Type B pancreatic cell (in vitro differentiated cells): ENCODE measurements at places on chromosomes 1 and 21.

DNA sequence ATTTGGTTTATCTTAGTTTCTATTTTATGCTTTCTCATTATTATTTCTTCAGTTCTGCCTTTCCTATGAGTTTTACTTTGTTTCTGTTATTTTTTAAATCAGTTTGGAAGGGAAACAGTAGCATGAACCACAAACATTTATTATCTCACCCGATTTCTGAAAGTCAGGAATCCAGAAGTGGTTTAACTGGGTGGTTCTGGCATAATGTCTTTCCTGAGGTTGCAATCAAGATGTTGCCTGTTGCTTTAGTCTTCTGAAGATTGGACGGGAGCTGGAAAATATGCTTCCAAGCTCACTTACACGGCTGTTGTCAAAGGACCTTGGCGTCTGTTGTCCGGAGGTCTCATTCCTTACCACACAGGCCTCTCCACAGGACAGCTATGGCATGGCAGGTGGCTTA is 50.4 kb downstream of the SNRPE start:
- no peaks in the 10 kb centered on the region for H3K4me1 ChIP-seq
- H3K27me3 ChIP-seq, result no peaks in the 10 kb centered on the region
- no peak overlapping the region for H3K27ac ChIP-seq
- H3K36me3 ChIP-seq, result no peaks in the 10 kb centered on the region

- no peaks in the 10 kb centered on the region for H3K36me3 ChIP-seq
- H3K4me1 ChIP-seq, result peaks cover 7% of the 10 kb centered on the region
- H3K27me3 ChIP-seq, result no peaks in the 10 kb centered on the region
- H3K27ac ChIP-seq, result no peak overlapping the region
Measured at GRCh38 chr1:8276173-8276914, 41.6 kb upstream of the SLC45A1 start.

DNA sequence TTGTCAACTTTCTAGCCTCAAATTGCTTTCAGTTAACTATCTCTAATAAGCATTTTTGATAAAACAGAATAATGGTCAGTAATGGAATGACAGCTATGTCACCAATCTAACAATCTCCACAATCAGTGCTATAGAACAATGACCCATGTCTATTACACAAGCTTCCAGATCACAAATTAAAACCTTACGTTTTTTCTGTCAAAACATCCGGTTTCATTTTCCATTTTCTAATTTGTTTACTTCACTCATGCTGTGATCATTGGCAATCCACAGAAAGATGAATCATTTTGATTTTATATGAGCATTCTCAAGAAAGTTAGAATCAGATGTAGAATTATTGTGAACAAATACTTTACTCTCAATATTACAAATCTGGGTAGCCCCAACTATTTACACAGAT is 80.3 kb downstream of the KCNT2 start:
- DNase-seq, result no peak
- H3K4me3 ChIP-seq, result no peak overlapping the region
- H3K4me1 ChIP-seq, result no peaks in the 10 kb centered on the region
- no peaks in the 10 kb centered on the region for H3K27me3 ChIP-seq
- H3K27ac ChIP-seq, result no peak overlapping the region

GRCh38 chr1:55181666-55182065 is 33.5 kb downstream of the USP24 start:
- no peak for DNase-seq
- no peaks in the 10 kb centered on the region for H3K27me3 ChIP-seq
- no peak overlapping the region for H3K4me3 ChIP-seq
- no peaks in the 10 kb centered on the region for H3K4me1 ChIP-seq
- peaks cover 54% of the 10 kb centered on the region for H3K36me3 ChIP-seq

DNA sequence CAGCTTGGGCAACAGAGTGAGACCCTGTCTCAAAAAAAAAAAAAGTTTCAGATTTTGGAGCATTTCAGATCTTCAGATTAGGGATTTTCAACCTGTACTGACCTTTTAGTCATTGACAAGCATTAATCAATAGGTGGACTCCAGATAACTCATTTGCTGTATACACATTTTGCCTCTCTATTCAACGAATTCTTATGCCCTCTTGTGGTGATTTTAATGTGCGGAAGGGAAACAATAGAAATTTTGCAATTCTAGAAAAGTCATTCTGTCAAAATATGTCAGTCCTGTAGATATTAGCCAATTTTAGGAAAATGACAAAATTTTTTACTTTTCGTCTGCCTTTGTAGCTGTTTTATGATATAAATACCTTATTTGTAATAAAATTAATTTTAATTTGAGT is 11.6 kb upstream of the OR2G2 start:
- H3K27ac ChIP-seq, result no peak overlapping the region
- H3K27me3 ChIP-seq, result no peaks in the 10 kb centered on the region
- no peaks in the 10 kb centered on the region for H3K4me1 ChIP-seq
- no peaks in the 10 kb centered on the region for H3K36me3 ChIP-seq
- H3K4me3 ChIP-seq, result no peak overlapping the region
- DNase-seq, result no peak

DNA sequence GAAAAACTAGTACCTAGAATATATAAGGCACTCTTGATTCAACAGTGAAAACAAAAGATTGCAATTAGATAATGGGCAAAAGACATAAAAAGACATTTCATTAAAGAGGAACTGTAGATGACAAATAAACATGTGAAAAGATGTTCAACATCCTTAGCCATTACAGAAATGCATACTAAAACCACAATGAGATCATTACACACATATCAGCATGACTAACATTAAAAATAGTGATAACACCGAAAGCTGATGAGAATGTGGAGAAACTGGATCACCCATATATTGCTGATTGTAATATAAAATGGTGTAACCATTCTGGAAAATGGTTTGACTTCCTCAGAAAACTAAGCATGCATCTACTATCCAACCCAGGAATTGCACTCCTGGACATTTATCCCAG is 340.3 kb downstream of the SEC16B start:
- no peak for DNase-seq
- no peaks in the 10 kb centered on the region for H3K4me1 ChIP-seq
- no peak overlapping the region for H3K4me3 ChIP-seq

DNA sequence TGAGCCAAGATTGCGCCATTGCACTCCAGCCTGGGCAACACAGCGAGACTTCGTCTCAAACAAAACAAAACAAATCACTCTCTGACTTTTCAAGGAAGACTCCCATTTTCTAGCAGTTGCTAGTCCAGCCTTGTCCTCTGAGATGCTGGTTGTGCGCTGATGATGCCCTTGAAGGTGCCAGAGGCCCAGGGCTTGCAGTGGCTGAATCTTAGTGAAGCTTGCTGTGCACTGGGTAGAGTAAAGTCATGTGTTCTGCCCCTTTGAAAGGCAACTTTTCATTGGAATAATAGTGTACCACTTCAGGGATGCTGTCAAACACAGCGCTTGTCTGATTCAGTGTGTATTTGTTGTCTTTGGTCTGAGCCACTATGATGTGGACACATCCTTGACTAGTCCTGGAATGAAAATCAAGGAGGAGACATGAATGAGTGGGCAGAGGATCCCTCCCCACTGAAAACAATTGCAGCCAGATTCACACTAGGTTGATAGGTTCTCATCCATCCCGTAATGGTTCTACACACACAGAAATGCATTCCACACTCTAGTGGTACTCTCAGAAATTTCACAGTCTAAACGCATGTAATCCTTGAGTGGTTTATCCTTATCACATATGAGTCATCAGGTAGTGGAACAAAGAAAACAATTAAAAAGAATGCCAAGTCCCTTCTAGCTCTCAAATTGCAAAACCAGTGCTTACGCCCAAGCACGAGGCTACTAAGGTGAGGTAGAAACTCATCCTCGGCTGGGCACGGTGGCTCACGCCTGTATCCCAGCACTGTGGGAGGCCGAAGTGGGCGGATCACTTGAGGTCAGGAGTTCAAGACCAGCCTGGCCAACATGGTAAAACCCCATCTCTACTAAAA is 17.8 kb upstream of the TDRD10 start:
- no peaks in the 10 kb centered on the region for H3K36me3 ChIP-seq
- no peak overlapping the region for H3K4me3 ChIP-seq
- no peak overlapping the region for H3K27ac ChIP-seq
- peaks cover 14% of the 10 kb centered on the region for H3K27me3 ChIP-seq

GRCh38 chr1:184405094-184405800 is 18.4 kb downstream of the C1orf21 start:
- H3K27me3 ChIP-seq, result no peaks in the 10 kb centered on the region
- H3K4me1 ChIP-seq, result peaks cover 40% of the 10 kb centered on the region
- H3K27ac ChIP-seq, result no peak overlapping the region
- DNase-seq, result no peak
